ELR (cell line): ENCODE measurements at places on chromosomes 3 and 15.

- no peak for DNase-seq
These were observed 6.4 kb downstream of the SETMAR start for GRCh38 chr3:4309491-4310128.

- peak; percentile 24 for DNase-seq
These were observed 30.2 kb downstream of the PPP2R3A start for GRCh38 chr3:135995766-135996165.

- no peak for DNase-seq
These were observed 252.8 kb downstream of the CD47 start for GRCh38 chr3:107837895-107838612.

DNA sequence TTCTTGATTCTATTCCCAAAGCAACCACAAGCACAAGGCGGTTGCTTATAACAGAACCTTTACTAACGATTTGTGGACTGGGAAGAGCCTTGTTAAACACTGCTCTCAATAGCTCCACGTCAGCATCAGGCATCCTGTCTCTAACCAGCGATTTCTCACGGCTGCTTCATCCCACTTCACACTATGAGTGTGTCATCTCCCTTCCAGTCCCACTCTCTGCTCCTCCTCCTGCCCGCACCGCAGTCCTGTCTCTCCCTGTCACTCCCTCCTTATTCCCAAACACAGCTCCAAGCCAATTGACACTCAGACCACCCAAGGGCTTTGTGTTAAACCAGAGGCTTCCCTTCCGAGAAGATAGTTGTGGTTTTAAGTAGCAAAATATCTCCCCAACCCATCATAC is 94.8 kb downstream of the ABHD5 start:
- DNase-seq = no peak

GRCh38 chr3:44509393-44509921 is 32.0 kb upstream of the ZNF445 start:
- DNase-seq = peak; percentile 6

- no peak for DNase-seq
These were observed 69.1 kb downstream of the SEMA6D start for GRCh38 chr15:47786371-47786770.

GRCh38 chr3:83894223-83894622 is 1064.6 kb upstream of the CADM2 start:
- no peak for DNase-seq

- no peak for DNase-seq
These were observed 29.5 kb upstream of the ICE2 start for GRCh38 chr15:60508442-60508841.

GRCh38 chr3:519026-519425 is 322.5 kb downstream of the CHL1 start:
- no peak for DNase-seq

GRCh38 chr3:128409624-128410581 is 56.8 kb downstream of the DNAJB8 start:
- no peak for DNase-seq

GRCh38 chr3:148319960-148320359 is 377.7 kb upstream of the AGTR1 start:
- DNase-seq = peak; percentile 27

DNA sequence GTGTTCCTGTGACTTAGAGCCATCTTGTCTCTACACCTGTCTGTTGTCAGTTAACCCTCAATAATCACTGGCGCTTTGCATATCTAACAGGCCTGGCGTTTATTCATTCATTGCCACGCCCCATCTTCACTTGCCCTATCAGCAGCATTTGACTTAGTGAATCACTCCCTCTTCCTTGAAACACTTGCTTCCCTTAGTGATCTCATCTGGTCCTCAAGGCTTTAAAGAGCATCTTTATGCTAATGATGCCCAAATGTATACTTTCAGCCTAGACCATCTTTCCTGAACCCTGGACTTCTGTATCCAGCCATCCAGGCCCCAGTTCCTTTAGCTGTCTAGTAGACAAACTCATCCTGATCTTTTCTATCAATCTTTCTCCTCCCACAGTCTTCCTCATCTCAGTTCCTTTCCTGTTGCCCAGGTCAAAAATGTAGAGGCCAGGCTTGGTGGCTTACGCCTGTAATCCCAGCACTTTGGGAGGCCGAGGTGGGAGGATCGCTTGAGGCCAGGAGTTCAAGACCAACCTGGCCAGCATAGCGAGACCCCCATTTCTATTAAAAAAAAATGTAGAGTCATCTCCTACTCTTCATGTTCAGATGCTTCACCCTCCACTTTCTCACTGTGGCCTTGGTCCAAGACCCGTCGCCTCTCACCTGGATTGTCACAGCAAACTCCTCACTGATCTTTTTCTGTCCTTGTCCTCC is 1.4 kb upstream of the IGDCC4 start:
- DNase-seq = peak; percentile 60
